ENCODE measurements at places on chromosomes 12 and 14. TPM values are rescaled to one million over a fixed set of nuclear protein-coding genes. Genes with fewer than 3 reads are reported as not detected.

DNA sequence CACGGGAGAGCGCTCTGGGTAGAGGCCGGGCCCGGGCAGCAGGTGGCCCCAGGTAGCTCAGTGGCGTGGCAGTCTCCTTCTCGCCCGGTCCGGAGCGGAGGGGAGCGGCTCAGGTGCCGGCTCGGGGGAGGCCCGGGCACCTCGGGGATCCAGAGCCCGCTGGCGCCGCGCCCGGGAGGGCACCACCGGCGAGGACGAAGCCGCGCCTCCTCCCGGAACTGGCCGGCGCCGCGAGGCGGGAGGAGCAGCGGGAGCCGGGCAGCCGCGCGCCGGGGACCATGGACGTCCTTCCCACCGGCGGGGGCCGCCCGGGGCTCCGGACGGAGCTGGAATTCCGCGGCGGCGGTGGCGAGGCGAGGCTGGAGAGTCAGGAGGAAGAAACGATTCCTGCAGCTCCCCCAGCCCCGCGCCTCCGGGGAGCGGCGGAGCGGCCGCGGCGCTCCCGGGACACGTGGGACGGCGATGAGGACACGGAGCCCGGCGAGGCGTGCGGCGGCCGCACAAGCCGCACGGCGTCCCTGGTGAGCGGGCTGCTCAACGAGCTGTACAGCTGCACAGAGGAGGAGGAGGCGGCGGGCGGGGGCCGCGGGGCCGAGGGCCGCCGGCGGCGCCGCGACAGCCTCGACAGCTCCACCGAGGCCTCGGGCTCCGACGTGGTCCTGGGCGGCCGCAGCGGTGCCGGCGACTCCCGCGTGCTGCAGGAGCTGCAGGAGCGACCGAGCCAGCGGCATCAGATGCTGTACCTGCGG lies 21.5 kb upstream of the GNS start:
- DNase-seq, result peak; percentile 69

DNA sequence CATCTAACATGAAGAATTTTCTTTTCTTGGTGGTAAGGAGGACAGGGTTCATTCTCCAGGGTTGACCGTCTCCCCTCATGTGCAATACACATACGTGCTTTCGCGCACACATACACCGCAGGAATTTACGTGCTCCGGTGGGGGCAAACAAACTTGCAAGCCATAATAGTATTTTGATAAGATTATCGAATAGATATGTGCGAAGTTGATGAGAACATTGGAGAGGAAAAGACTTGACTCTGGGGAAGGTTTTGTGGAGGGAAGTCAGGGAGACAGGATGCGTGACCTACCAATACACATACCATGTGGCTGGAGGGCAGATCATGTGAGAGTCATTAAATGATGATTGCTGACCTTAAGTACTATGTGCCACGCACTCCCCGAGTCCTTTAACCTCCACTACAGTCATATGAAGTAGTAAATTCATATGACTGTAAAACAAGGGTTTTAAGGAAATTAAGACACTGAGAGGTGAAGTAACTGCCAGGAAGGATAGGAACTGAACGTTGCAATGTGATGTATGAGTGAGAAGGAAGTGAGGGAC lies 921 bp downstream of the RAD51B start:
- no peak for DNase-seq

GRCh38 chr14:103832046-103832445 lies 15.3 kb downstream of the PPP1R13B start:
- DNase-seq, result no peak

GRCh38 chr12:94269316-94269999 lies 121.1 kb downstream of the PLXNC1 start:
- no peak for DNase-seq

DNA sequence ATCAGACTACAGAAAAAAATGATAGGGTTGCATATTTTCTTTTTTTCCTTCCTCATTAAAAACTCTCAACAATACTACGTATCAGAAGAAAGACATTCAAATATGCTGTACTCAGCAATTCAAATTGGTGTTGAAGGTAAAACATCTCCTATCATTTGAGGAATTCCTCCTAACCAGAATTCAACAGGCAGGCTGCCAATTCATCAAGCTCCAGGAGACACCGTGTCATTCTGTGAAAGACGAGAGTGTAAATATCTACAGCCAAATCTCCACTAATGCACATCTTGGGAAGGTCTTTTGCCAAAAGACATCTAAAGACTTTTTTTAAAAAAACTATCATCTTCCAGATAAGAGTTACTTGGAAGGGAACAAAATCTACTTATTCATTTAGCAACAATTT lies 26.6 kb downstream of the NT5DC3 start:
- DNase-seq, result no peak

GRCh38 chr14:68379510-68380328 lies 413.1 kb downstream of the ZFP36L1 start:
- no peak for DNase-seq

GRCh38 chr14:77542421-77543239 lies 44.0 kb upstream of the ISM2 start:
- peak; percentile 27 for DNase-seq

- DNase-seq, result peak; percentile 48
Measured at GRCh38 chr12:107091989-107092641, 1.2 kb downstream of the CRY1 start.

DNA sequence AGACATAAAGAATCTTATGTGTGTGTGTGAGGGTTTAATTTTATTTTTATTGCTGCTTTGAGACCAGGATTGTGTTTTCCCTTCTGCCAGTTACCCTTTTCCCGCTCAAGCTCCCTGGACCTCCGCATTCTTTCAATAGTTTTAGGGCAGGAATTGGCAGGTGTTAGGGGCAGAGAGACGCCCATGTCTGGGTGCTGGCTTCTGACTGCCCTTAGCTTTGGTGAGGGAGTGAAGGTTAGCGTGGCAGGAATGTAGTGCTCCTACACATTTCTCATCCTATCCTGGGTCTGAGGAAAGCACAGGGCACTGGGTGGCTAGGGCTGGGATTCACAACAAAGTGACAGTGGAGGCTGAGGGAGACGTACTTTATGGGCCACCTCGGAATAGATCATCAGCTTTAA lies 428.1 kb downstream of the ZFP36L1 start:
- no peak for DNase-seq

DNA sequence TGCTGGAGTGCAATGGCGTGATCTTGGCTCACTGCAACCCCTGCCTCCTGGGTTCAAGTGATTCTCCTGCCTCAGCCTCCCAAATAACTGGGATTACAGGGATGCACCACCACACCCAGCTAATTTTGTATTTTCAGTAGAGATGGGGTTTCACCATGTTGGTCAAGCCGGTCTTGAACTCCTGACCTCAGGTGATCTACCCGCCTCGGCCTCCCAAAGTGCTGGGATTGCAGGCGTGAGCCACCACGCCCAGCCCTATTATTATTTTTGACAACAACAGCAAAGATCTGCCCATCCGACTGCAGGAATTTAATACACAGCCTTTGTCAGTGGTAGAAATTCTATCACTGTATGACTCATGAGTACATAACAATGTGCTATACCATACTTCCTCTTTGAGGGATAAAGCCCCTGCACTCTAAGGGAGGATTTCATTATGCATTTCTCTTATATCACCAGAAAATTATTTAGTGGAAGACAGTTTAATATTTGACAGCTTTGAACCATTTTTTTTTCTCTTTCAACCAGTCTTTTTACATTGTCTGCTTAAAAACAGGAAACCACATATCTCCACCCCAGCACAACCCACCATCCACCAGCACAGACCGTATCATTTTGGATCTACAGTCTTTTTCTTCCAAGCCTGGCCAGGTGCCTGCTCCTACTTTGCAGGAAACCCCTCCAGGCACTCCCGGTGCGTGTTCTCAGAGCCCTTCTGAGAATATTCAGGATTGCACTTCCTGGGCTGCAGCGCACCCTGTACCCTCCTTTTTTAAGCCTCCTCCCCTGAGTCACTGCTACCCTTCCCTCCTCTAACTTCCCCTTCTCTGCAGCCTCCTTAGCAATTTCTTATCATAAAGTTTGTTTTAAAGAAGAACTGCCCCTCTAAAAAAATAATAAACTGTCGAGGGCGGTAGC lies 594 bp downstream of the ARHGDIB start:
- DNase-seq, result no peak

DNA sequence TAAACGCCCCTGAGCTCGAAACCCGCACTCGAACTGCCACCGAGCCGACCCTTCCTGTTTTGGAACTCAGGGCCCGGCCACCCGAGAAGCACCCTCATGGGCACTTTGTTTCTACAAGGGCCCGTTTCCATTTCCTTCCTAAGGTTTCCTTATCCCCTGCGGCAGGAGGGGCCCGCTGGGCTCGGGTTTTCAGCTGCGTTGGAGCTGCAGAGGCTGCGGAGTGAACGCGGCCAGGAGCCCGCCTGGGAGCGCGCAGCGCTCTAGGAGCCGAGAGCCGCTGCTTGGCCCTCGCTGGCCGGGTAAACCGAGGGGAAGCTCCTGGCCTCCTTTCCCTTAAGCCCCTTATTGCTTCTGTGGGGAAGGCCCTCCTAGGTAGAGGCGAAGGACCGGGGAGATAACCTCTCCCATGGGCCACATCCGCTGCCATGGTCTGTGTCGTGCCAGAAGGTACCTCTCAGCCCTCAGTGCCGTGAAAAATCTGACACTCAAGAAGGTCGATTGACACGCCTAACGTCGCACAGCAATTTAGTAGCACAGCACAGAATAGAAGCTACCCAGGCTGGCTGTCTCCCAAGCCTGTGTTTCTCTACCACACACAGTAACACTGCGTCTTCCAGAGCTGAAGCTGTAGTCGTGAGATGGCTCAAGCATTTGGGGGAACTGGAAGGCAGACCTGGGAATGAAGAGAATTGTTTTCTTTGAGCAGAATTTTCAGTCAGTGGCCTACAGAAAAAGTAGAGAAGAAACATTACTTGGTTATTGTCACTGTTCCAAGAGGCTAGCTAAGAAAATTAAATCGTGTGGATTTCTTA lies 12.9 kb upstream of the CALM1 start:
- peak; percentile 63 for DNase-seq

DNA sequence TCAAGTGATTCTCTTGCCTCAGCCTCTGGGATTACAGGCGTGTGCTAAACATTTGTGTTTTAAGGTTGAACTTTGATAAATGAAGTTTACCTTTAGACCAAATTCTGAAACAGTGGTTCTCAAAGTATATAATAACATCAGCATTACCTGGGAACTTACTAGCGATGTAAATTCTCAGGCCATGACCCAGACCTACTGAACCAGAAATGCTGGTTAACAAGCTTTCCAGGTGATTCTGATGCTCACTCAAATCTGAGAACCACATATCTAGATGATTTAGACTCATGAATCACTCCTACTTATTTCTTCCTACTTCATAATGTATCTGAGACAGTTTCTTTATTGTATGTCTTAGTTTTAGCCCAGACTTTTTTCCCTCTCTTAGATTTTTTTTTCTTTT lies 43.6 kb downstream of the RAD51B start:
- DNase-seq, result no peak

DNA sequence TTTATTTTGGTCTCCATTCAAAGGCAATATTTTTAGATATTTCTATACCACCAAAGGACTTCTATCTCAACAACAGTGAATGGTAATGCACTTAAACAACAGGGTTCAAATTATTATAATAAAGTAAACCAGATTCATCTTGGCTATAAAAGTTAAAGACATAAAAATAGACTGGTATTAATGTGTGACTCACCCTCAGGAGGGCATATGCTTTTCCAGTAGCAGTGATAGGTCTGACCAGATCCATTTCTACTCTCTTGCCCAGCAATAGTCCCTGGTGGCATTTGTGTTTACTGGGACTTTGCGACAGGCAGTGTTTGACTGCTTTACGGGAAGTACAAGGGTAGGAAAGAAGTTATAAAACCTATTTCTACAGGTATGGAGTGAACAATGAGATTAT lies 353.2 kb upstream of the ATP2B1 start:
- DNase-seq, result no peak

DNA sequence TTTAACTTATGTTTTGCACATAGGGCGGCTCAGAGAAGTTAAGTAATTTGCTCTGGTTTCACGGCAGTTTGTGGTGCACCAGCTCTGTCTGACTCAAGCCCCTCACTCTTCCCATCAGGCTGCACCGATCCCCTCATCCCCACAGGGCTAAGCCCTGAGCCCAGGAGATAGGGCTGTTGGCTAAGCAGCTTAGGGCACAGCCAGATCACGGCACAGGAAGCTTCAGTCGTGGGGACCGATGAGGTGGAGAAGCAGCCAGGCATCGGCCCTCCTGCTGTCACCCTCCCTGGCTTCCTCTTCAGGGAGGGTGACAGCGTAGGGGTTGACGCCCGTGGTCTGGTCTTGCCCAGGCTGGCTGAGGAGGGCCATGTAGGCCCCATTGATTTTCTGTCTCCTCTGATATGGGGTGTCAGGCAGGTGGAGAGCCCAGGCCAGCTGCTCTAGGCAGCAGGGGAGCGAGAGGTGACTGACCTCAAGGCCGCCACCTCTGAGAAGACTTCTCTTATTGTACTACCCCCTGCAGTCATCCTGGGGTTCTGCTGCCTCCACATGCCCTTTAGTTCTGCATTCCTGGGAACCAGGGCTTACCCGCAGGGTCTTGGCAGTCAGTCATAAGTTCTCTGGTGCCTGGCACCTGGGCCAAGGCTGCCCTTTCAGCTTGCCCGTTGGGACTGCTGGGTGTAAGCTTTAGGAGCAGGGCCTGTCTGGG lies 166.4 kb downstream of the TSPAN9 start:
- DNase-seq, result no peak

GRCh38 chr14:65396082-65396910 lies 16.2 kb upstream of the FUT8 start:
- DNase-seq, result no peak

DNA sequence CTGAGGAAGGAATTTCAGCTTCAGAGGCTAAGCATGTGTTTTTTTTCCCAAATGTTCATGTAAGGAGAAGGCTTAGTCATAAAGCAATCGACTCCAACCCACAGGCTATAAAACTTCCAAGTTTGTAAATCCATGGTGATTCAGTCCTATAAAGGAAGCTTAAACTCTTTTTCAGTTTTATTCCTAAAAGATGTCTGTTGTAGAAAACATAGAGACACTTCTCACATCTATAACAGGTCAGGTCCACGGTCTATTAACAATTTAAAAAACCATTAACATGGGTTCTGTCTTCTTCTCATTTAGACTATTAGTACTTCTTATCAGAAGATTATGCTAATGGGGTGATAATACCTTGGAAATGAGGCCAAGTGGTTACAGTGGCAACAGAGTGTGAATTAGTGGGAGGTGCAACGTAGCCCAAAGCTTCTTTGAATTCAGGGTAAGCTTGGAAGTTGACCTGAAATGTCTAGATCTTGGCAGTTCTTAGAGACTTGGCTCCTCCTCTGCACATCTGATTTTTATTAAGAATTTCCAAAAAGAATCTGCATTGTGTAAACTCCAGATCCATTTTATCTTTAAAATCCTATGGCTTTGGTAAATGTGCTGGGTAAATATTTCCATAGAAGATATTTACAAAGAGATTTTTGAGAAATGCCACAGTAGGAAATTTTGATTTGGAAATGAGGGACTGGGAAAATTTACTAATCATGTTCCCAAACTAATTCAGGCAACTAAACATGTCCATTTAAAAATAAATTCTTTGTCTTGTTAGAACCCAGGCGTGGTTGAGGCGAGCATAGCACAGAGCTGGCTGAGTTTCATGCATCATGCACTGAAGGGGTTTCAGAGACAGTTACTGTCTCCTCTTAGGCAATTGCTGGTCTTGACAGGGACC lies 86.4 kb downstream of the EML1 start:
- no peak for DNase-seq

GRCh38 chr14:105161964-105162668 lies 6.5 kb downstream of the JAG2 start:
- DNase-seq, result no peak

Gene KLHL33
- total RNA-seq, result 0.18 TPM

Gene SLC39A5
- total RNA-seq, result not detected

Gene GUCY2C
- not detected for total RNA-seq

Gene HAL
- not detected for total RNA-seq

Gene GSC
- total RNA-seq, result not detected
